ENCODE measurements at places on chromosomes 3 and 15.

- DNase-seq: no peak
These were observed 18.4 kb upstream of the GHSR start for GRCh38 chr3:172466553-172467130.

GRCh38 chr3:83230841-83231240 lies 1469.4 kb upstream of the GBE1 start:
- no peak for DNase-seq

- no peak for DNase-seq
These were observed 22.1 kb downstream of the SLC25A26 start for GRCh38 chr3:66242788-66243464.

GRCh38 chr3:186843039-186843432 lies 526 bp downstream of the ADIPOQ start:
- no peak for DNase-seq
